ENCODE measurements at places on chromosomes 5 and 9.

GRCh38 chr5:40288800-40289485 lies 390.8 kb upstream of the PTGER4 start:
- no peak for DNase-seq

GRCh38 chr5:50406877-50407276 lies 34.2 kb downstream of the EMB start:
- peak; percentile 0 for DNase-seq

- no peak for DNase-seq
Observed at GRCh38 chr5:7844901-7845300, 6.0 kb downstream of the CFAP90 start.

GRCh38 chr9:28730111-28730510 lies 1156.8 kb upstream of the C9orf72 start:
- no peak for DNase-seq

DNA sequence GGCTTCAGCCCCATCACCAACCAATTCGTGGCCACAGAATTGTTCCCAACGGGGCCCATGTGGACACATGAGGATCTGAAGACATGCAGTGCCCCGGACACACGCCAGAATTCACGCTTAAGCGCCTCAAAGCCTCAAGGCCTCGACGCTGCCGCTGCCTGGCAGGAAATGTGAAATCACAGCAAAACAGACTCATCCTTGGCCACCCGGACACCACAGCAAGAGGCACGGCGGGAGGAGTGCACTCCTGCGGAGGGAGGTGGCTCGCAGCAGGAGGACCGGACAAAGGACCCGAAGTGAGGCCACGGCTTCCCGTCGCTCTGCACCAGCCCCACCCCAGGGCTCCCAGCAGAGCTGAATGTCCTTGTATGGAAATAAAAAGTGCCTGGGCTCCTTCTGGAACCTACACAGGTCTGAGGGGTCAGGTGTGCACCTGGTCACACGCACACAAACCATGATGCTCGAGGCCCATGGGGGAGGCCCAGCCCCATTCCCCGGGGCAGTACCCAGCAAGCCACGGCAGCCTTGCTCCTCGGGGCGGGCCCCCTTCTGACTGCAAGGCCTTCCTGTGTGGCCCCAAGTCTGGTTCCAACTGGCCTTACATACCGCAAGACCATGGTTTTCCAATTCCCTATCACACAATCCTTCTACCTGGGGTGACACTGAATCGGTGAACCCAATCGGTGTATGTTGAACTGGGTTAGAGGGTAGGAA lies 10.0 kb downstream of the SEC16A start:
- DNase-seq = no peak

GRCh38 chr9:33619666-33620404 lies 95.8 kb downstream of the ANKRD18B start:
- no peak for DNase-seq

DNA sequence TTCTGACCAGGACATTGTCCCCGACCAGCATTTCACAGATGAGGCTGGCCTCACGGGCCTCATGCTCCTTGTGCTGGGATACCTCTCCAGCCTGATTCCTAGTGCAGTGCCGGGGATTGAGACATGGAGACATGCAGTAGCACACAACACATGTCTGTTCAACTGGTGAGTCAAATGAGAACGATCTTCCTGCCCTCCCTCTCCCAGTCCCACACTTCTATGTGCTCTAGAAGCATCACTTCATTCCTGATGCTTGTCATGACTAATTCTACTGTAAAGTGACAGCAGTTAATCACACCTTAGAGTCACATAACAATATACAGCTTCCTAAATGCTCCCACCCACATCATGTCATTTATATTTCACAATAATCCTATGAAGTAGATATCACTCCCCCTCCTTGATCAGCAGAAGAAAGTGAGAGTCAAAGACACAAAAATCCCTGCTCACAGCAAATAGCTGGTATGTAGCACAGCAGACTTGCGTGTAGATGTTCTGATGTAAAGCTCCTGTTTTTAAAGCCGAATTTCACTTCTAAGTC lies 101.8 kb downstream of the CCDC192 start:
- no peak for DNase-seq

DNA sequence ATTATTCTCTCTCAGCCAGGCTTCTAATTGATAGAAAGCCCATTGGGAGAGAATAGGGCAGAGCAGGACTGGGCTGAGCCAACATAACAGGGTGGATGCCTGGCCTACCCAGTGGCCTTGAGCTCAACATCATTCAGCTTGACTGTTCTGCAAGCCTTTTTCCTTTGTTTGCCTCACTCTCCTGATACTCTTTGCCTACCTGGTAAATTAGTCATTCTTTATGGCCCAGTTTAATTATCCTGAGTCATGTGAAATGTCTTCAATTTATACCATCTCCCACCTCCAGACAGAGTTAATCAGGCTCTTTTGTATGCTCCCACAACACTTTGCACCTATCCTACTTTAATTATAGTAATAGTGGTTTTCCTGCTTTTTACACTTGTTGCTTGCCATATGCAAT lies 13.6 kb downstream of the GLRA1 start:
- no peak for DNase-seq

DNA sequence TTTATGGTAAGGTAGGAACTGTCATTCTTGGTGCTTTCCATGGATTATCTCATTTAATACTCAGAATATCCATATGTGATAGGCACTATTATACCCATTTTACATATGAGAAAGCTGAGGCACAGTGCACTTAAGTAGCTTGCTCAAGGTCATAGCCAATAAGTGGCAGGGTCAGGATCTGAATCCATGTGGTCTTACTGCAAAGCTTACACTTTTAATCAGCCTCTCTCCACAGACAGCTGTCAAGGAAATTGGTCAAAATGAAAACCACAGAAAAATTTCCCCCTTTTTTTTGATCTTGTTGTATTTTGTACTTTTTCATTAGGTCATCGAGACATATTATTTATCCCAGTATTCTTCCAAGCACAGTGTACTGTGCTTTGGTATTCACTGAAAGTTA lies 78.5 kb downstream of the ERCC6L2 start:
- DNase-seq = no peak

DNA sequence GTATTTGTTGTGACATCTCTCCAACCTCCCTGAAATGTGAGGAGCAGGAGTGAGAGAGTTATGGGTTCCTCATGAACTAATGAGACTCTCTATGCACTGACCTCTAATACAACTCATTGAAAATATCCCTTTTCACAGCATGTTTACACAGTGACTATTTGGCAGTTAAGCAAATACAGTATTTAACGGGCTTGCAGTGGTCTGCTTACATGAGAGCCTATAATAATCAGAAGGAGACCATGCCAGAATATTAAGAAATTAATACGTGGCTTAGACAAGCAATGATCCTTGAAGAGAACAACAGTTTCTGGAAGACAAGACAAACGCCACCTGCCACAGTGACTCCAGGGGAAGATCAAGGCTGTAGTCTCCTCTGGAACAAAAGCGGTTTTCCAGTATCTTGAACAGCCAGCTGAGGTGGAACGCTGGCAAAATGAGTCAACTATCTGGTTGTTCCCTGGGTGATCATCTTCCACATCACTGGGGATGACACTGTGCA lies 424.5 kb downstream of the DMAC1 start:
- DNase-seq = peak; percentile 31

DNA sequence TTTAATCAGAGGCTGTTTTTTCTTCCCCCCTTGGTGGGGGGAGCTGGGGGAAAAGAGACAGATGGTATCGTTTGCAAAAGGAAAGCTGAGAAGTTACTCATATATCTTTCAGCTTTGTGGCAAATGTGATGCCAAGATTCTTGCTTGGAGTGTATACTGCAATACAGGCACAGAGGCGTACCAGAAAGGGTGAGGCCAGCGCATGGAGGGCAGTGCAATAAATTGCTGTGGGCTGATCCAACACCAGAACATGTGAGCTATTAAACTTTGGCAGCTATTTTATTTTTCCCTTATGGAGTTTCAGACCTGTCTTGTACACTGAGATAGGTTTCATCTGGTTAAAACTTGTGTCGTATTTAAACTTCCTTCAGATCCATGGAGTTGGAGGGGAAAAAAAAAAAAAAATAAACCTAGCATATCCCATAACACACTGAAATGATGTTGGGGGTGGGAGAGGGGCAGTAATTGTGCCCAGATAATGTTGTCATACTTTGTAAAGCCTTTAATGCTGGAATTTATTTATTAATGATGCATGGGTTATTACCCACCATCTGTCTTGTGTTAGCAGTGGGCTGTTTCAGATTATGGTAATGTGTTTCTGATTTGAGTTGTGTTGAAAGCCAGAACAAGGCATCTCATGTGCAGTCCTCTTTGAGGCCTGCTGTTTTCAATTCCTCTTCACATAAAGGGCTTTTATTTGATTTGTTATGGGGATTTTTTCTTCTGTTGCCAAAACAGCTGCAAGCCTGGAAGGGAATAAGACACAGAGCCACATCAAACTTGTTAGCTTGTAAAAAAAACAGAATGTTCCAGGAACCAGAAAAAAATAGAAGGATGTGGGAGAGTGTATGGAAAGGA lies 891.3 kb downstream of the TLE1 start:
- DNase-seq = no peak

DNA sequence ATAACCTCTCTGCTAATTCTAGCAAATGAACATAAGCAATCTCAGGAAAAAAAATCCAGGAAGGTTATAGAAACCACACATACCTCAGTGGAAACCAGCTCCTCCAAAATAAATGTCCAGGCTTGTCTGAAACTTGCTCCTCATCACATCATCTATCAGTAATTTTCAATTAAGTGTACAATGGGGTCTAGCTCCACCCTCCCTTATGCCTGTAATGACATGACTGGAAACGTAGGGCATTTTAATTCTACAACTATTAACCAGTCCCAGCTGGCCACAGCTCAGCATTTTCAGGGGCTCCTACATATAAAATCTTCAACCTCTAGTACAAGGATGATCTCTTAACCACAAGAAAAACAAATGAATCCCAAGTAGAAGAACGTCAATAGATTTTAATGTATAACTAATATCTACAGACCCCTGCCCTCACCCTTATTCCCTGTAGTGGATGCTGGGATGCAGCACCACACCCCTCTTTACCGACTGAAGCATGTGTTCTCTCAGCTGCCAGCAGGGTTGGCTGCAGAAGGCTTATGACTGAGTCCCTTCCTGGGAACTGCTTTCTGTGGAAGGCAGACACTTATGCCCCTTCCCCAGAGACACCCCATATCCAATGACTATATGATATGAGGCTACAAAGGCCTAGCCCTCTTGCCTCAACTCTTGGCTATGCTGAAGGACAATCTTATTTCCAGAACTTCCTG lies 6.8 kb downstream of the TSSK1B start:
- DNase-seq = no peak

All from NCI-H1417 (cell line).